ENCODE measurements at places on chromosomes 2 and 18.

DNA sequence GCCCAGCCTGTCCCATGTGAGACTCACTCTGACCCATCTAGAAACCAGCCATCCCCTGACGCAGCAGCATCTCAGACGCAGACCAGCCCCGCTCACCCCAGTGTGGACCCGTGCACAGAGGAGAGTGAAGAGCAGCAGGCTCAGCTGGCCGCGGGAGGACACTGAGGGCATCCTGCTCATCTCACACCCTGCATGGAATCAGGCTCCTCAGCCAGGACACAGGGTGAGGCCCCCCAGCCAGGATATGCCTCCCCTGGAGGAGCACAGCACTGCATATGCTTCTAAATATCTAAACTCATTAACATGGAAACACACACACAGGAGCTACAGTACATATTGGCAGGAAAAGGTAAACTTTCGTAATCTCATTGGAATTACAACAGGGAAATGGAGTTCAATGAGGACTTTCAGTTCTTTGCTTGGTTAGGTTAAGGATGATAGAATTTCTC lies 34.4 kb downstream of the NEMP2 start:
- no peak for DNase-seq

- DNase-seq, result no peak
Observed at GRCh38 chr2:208406474-208407451, at the start of gene PTH2R. PTH2R (plus strand) TSS chr2:208406792; CDS start chr2:208407044, 252 bp downstream.

- DNase-seq, result no peak
Observed at GRCh38 chr2:197515315-197515738, 539 bp upstream of the MOB4 start.

DNA sequence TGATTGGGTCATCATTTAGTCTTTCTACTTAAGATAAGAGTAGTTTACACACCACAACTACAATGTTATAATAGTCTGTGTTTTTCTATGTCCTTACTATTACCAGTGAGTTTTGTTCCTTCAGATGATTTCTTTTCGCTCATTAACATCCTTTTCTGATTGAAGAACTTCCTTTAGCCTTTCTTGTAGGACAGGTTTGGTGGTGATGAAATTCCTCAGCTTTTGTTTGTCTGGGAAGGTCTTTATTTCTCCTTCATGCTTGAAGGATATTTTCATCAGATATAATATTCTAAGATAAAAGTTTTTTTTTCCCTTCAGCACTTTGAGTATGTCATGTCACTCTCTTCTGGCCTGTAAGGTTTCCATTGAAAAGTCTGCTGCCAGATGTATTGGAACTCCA lies 38.0 kb upstream of the SLC16A14 start:
- no peak for DNase-seq

DNA sequence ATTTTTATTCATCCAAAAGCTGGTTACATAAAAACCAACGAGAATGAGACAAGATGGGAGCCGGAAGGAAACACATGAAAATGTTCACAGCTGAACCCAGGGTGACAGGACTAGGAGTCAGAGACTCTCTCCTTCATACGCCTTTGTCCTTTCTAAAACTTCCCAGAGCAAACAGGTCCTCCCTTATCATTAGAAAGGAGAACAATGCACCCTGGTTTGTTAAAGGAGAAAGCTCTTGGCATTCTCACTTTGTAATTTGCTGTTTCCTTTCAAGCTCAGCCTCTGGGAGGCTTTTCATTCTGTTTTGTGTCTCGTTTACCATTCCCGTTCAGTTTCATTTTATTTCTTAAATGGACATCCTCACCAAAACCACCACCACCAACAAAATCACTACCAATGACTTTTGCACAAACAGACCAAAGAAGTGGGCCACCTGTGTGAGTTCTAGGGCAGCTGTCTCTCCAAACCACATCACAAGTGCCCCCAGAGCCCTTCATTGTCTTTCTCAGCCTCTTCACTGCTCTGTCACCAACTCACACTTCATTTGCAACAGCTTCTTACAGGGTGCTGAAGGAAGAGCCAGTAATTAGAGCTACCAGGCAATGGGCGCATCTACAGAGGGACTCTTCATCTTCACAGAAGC lies 105.3 kb downstream of the HDAC4 start:
- no peak for DNase-seq

GRCh38 chr18:80253236-80253635 lies 5.9 kb upstream of the PARD6G start:
- no peak for DNase-seq

- DNase-seq, result no peak
Observed at GRCh38 chr2:120486946-120487345, 141.0 kb downstream of the INHBB start.

DNA sequence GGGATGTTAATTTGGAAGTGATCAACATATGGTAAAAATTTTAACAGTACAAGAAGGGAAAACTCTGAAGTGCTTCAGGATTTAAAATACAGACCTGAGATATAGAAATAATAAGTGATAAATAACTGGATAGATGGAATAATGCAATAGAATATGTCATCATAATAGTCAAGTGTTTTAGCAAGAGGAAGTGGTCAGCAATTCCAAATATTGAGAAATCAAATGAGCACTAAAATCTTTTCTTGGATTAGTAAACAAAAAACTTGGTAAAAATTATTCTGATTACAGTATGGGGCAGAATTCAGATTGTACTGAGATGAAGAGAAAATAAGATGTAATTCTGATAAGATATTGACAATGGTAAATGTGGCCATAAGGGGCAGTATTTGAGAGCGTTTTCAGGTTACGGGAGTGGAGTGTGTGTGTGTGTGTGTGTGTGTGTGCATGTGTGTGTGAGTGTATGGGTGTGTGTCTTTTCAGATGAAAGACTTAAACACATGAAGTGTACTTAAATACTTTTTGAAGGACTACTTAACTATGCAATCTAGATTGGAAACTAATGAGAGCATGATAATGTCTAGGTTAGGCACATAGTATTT lies 217.9 kb upstream of the ITGA4 start:
- DNase-seq, result no peak

Data from activated CD4-positive, alpha-beta T cell treated with anti-CD3 and anti-CD28 coated beads, Interleukin-2, amount 50 U/mL, for 24 hours (primary cell).